ENCODE measurements at places on chromosomes 11 and 22.

- DNase-seq: no peak
These were observed 30.9 kb downstream of the MTMR2 start for GRCh38 chr11:95892892-95893570.

DNA sequence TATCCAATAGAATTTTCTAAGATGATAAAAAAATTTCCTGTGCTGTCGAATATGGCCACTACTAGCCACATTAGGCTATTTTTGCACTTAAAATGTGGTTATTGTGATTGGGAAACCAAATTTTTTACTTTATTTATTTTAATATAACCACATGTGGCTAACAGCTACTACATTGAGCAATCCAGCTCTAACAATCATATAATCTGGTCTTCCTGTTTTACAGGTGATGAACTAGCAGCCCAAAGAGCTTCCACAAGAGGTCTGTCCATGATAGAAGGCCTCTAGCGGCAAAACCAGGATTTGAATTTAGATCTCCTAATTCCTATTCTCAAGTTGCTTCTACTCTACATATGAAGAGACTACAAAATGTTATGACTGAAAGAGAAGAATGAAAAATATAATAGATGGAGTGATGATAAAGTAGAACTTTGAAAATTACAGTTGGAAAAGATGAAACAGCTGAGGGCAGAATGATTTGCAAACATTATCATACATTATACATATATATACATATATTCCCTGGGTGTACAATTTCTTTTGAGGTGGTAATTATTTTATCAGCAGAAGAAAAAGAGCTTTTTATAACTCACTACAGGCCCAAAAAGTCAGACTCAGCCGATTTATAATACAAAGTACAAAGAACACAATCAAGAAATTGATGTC is 363.5 kb upstream of the PITPNB start:
- no peak for DNase-seq

DNA sequence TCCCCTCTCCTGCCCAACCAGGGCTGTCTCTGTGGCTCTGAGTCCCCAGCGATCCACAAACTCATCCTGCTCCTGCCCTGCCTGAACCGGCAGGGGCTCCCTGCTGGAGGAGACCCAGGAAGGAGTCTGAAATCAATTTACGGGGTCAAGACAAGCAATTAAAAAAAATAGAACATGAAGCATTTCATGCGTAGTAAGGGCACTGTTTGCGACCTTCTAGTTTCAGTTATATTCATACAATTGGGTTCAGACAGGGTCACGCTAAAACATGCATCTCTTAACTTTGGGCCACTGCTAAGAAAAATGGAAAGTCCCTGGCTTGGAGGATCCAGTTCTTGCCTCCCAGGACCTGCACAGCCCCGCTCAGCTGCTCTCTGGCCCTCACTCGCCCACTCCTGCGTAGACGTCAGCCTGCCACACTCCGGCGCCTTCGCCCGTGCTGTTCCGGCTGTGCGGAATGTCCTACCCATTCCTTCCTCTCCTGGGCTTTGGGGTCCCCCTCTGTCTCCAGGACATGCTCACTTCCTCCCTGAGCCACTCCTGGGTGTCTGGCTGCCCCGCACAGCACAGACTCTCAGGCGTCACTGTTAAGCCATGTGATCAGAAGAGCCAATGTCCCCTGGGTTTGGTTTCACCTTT is 12.8 kb downstream of the NFAM1 start:
- no peak for DNase-seq

GRCh38 chr11:112773264-112773663 is 188.0 kb upstream of the NCAM1 start:
- DNase-seq: no peak

- DNase-seq: no peak
These were observed 74.7 kb downstream of the SC5D start for GRCh38 chr11:121367001-121367843.

GRCh38 chr11:62030071-62030684 is 62.7 kb upstream of the FTH1 start:
- DNase-seq: no peak

GRCh38 chr11:126394036-126394435 is 38.5 kb downstream of the ST3GAL4 start:
- DNase-seq: no peak

- DNase-seq: peak; percentile 60
These were observed 1.4 kb upstream of the STIM1 start for GRCh38 chr11:3853899-3854659.

DNA sequence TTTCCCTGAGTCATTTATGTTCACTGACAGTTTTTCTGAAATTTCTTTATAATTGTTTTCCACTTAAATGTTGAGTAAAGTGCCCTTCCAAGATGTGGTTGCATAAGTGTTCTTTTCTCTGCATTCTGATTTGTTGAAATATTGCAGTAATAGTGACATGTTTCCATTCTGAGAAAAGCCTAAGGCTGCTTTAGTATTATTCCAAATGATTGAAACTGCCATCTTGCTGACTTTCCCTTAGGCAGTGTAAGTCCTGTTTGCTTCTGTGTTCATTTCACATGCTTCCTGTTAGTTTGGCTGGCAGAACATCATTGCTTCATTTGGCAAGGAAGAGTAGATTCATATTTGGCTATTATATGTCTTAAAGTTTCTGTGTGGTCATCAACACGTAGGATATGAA is 146.5 kb downstream of the ELP4 start:
- no peak for DNase-seq

- DNase-seq: no peak
These were observed 42.6 kb downstream of the NEU3 start for GRCh38 chr11:75031224-75031753.

GRCh38 chr11:120180551-120181232 is 30.1 kb upstream of the OAF start:
- DNase-seq: no peak

GRCh38 chr11:10029386-10030121 is 264.5 kb downstream of the SBF2 start:
- DNase-seq: no peak

- DNase-seq: no peak
These were observed 893 bp downstream of the SLC36A4 start for GRCh38 chr11:93196816-93197379.

DNA sequence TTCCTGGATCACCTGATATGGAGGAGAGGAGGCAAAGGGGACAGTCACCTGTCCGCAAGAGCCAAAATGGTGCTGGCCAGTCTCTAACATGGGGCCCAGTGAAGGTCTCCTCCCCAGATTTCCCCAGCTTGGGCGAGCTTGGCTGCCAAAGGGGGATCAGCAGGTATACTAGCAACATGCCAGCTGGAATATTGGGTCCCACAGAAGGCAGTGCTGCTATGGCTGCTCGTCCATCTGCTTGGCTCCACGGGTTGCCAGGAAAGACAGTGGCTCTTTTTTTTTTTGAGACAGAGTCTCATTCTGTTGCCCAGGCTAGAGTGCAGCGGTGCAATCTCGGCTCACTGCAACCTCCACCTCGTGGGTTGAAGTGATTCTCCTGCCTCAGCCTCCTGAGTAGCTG is 12.7 kb upstream of the KAT5 start:
- no peak for DNase-seq

DNA sequence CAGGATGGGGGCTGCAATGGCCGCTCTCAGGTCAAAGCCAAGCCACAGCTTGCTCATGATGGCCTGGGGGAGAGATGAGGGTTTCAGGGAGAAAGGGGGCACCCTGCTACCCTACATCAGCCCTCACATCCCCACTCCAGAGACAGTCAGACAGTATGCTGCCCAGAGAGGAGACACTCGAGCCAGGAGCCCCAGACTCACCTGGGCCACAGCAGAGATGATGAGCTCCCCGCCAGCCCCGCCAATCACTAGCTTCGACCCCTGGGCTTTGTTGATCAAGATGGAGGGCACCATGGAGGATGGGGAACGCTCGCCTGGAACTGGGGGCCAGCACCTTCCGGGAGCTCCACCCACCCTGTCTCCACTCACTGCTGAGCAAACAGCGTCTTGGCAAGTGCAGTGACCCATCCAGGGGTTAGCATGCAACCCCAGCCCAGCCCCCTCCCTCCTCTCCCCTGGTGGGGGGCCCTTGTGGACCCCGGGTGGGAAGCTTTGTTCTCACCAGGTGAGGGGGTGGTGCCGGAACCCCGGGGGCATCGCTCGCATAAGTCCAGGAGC is 19.8 kb downstream of the GGT5 start:
- no peak for DNase-seq

GRCh38 chr11:58658623-58659022 is 36.2 kb downstream of the CNTF start:
- DNase-seq: no peak

GRCh38 chr11:27139742-27140367 is 99.2 kb downstream of the BBOX1 start:
- no peak for DNase-seq

- peak; percentile 40 for DNase-seq
These were observed 765 bp downstream of the RCOR2 start for GRCh38 chr11:63915961-63916836.

- DNase-seq: no peak
These were observed 88.3 kb downstream of the NAV2 start for GRCh38 chr11:19800714-19801519.

GRCh38 chr11:13578514-13579140 is 82.8 kb upstream of the PTH start:
- no peak for DNase-seq

- DNase-seq: no peak
These were observed 19.3 kb upstream of the MRGPRX2 start for GRCh38 chr11:19079643-19080440.

- DNase-seq: no peak
These were observed 134.6 kb upstream of the TEAD1 start for GRCh38 chr11:12539572-12539971.

- DNase-seq: no peak
These were observed 93.1 kb downstream of the RPL27A start for GRCh38 chr11:8775734-8776133.

DNA sequence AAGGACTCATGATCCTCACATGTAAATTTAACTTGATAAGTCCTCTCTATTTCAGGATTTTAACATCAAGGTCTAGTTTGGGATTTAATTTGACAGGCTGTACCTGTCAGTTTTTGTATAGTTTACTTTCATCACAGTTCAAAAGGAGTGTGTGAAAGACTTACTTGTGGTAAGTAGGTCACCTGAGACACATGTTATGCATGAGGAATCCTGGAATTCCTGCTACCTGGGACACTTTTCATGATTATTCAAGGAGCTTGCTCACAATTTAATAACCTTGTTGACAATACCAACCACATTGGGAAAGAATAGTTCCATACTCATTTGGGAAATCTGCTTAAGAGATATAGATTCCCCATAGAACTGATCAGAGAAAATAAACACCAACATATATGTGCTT is 15.8 kb upstream of the SLC36A4 start:
- DNase-seq: no peak

- DNase-seq: no peak
These were observed 77.5 kb upstream of the MYOD1 start for GRCh38 chr11:17641792-17642350.

DNA sequence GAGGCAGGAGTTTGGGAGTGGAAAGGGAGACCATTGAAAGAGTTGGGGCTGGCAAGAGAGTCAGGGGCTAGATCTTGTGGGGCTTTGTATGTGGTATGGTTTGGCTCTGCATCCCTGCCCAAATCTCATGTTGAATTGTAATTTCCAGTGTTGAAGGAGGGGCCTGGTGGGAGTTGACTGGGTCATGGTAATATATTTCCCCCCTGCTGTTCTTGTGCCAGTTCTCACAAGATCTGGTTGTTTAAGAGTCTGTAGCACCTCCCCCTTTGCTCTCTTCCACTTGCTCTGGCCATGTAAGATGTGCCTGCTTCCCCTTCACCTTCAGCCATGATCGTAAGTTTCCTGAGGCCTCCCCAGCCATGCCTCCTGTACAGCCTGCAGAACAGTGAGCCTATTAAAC is 10.1 kb upstream of the RAB3IL1 start:
- no peak for DNase-seq

DNA sequence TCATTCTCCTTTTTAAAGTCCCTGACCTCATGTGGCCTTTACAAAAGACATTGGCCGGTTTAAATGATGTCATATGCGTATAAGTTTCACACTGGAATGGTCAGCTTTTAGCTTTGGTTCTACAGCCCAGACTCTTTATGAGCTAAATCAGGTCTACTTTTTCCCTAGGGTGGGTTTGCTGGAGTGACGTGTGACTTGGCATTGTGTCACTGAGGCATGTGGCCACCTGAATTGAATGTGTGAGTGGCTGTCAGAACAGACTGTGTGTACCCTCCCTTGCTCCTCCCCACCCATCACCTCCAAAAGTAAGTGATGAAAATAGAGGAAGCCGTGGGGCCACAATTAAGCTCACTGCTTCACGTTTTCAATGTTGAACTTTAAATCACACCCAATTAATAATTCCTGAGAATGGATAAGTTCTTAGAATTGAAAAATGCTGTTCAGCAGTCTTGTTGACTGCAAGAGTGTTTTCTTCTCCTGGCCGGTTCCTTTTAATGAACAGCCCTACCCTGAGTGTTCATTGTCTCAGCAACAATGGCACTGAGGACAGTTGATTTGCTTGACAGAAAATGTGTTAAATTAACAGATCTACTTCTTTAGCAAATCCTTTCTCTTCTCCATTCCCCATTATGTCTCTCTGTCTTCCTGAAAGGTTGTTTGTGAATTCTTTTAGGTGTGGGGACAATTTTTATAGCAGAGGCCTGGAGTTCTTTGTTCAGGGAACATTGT is 11.3 kb downstream of the CECR2 start:
- no peak for DNase-seq

- DNase-seq: no peak
These were observed 203.7 kb upstream of the SORL1-AS1 start for GRCh38 chr11:121656328-121657090.

GRCh38 chr11:35146074-35146521 is 7.1 kb downstream of the CD44 start:
- DNase-seq: peak; percentile 71

GRCh38 chr11:81995889-81996288 is 737.8 kb downstream of the FAM181B start:
- DNase-seq: no peak

- no peak for DNase-seq
These were observed 24.2 kb downstream of the KRTAP5-5 start for GRCh38 chr11:1653541-1654387.

- DNase-seq: no peak
These were observed 100.7 kb downstream of the MAML2 start for GRCh38 chr11:96242191-96242847.

GRCh38 chr11:8656291-8656690 is 26.2 kb downstream of the TRIM66 start:
- no peak for DNase-seq
